KG1 (cell line): ENCODE measurements at places on chromosomes 2 and 18.

DNA sequence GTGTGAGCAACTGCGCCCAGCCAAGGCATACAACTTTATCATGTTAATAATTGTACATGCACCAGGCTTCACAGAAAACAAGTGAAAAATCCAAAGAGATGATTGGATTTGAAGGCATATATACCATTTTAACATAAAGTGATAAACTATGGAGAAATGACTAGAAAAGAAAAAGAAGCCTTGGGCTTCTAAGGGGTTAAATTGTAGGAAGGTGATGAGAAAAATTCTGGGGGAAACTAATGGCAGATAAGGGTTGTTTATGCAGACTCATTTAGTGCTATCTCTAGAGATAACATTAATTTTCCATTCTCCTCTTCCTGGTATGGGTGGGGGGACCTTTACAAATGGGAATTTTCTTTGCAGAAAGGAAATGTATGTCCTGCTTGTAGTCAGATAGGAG, 154.0 kb downstream of the TMEM17 start:
- DNase-seq = no peak

DNA sequence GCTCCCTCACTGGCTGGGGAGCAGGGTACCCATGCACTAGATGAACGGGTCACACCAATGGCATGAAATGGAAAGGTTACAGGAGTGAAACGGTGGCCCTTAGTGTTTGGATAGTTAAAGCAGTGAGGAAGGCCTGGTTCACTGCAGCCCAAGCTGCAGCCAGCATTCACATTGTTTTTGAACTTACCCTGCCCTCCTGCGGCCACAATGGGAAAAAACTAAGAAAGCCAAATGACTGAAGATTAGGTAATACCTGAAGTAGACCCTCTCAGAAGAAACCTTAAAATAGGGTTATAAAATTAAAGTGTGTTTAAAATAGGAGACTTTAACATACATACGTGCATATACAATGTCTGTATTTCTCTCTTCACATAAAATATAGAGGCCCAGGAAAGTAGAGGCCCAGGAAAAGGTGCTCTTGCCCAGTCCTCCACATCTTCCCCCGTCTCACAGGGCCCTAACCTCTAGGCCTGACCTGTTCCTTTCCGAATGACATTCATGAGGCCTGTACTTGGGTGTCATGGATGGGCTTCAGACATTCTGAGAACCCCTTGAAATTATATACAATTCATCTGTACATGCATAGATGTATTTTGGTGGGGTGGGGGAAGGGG, 33.3 kb downstream of the DOK1 start:
- DNase-seq = peak; percentile 65

- DNase-seq = no peak
These were observed 329.1 kb upstream of the CNTNAP5 start for GRCh38 chr2:123696021-123696420.

GRCh38 chr2:12076810-12077209, 330.4 kb downstream of the LPIN1 start:
- DNase-seq = no peak

DNA sequence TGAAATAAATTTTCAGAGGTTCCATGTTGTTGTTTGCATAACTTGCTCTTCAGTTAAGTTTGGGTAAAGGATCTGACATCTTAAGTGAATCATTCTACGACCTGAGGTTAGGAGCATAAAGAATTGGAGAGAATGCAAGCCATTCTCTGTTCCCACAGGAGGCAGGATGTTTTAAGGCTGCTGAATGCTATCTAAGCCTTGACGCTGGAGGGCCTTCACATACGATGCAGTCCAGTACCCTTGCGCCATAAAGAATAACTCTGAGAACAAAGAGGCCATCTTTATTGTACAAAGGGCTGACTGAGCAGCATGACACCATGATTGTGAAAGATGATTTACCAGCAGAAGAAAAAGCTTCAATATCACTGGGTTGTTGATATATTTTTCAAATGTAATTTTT, 198.4 kb downstream of the NYAP2 start:
- DNase-seq = no peak

DNA sequence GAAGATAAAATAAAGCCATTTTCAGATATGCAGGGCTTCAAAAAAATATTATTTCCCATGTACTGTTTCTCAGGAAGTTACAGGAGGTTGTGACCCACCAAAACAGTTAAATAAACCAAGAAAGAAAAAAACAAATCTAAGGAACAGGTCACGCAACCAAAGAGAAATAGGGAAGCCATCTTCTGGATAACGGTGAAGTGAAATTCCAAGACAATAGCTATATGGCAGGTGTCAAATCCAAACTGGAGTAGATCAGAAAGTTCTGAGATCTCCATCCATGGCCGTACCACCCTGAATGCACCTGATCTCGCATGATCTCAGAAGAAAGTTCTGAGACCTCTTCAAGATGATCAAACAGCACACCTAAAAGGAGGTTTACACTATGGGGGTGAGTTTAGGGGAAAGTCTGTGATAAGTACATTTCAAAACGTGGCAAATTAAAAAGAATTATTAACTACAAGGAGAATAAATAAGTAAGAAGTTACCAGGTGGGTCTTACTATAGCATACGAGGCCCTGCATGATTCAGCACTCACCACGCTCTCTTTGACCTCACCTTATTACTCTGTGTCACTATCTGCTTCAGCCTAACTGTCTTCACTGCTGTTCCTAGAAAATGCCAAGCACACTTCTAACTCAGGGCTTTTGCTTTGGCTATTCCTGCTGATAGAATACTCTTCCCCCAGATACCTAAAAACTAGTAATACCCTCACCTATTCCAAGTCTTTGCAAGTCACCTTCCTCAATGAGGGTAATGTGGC, 29.9 kb downstream of the NBAS start:
- DNase-seq = no peak
